GM04503 (cell line): ENCODE measurements at places on chromosomes 5 and 9.

DNA sequence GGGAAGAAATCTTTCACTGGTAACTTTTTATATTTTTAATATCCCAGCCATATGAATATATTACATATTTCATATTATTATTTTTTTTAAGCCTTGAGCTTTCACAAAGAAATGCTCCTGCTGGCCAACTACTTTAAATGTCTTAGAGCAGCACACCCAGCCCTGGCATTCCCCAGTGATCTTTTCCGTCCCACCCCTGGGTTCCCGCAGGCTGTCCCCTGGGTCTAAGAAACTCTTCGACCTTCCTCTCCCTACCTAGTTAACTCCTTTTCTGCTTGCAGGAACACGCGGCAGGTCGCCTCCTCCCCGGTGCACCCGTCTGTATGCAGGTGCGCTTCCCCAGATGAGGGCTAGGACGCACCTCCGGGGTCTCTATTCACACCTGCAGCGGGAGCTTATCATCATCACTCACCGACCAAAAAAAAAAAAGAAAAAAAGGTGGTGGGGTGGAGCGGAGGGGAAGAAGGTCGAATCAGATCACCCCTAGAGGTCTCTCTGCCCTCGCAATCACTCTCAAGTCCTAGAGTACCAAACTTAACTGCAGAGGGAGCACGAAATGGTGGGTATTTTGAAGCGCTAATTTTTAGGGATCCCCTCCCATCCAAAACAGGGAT lies 696 bp downstream of the ZFP62 start:
- DNase-seq = no peak

DNA sequence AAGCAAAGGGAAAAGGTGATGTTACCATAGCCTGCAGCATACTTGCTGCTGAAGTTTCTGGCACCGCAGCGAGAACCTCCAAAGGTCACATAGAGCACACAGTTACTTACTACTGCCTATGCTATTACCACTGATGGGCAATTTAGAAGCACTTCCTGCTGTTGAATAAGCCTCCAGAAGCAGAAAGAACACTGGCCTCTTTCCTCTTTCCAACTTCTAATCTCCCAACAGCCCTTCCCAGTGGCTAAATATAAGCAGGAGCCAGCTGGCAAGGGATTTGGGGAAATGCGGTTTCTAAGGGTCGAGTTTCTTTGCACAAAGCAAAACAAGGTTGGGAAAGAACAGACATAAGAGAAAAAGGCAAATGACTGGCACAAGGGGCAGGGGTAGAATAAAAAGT lies 669.2 kb upstream of the ACO1 start:
- no peak for DNase-seq

DNA sequence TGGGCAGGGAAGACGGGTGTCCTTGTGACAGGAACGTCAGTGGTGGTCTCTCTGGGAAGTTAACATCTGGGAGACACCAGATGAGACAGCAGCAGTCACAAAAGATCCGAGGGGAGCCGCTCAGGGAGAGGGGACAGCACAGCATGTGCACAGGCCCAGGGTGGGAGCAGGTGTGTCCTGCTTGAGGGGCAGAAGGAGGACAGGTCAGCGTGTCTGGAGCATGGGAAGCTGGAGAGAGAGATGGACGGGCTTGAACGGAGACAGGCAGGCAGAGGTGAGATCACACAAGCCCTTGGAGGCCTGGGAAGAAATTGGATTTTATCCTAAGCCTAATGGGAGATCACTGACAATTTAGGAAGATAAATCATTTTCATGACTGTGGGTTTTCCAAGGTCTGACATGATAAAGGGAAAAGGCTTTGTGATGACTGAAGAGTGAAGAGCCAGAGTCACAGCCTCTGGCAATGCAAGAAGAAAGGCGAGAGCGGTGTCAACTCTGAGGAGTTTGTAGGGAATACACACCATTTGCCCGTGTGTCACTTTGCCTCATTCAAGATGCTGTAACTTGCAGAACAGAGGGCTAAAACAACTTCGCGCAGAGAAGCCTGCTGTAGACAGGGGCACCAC lies 88.3 kb downstream of the FSTL4 start:
- DNase-seq = no peak

GRCh38 chr9:119792242-119792641 lies 423.0 kb upstream of the BRINP1 start:
- DNase-seq = no peak

DNA sequence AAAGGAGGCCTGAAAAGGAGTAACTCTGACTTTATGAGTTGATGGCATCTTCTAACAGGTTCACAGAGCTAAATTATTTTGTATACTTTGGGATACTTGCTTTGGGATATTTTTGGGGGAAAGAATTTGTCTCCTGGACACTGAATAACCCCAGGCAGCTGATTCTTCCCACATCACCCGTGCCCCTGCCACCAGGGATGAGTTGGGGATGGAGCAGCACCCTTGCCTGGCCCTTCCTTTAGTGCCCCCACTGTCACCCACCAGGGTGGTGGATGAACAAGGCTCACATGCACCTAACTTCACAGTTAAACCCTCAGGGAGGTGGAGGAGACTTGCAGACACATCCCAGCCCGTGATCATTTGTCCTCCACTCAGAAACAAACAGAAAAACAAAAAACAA lies 2.3 kb upstream of the ADAMTS2 start:
- no peak for DNase-seq

DNA sequence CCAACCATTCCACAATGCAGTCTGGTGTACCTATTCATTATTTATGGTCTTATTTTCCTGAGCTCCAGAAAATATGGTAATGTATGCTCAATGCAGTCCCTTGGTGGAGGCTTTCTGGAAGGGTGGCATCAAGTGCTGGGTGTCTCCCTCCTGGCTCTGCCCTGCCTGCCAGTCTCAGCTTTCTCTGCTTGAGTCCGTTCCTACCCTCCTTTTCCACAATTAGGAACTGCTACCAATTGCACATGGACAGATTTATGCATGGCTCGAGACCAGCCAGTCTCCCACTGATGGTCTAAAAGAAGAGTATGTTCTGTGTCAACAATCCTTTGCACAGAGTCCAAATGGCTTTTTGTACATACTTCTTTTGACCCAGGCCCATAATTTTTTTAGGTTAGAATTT lies 189.8 kb downstream of the TLE1 start:
- DNase-seq = no peak

DNA sequence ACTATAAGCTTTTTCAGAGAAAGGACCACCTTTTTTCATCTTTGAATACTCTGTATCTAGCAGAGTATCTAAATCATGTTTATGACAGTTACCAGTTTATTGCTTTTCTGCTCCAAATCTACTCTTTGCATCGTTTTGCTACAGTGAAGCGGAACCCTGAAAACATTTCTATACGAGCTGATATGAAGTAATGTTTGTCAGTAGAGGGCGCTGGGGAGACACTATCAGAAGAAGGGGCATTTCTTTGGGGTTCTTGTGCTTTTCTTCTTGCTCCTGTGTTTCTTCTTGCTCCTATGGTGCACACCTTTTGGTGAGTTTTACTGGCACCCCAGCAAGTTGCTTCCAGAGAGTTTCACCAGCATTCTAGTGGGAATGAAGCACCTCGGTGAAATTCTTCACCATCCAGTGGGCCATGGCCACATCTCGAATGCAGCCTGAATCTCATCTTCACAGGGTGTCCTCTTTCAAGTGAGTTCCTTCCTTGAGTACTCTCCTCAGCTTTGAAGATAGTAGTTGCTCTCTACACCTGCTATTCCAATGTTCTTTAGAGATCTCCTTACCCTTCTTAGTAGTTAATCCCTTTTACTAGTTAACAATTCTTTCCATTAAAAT lies 98.4 kb downstream of the FGF1 start:
- no peak for DNase-seq

DNA sequence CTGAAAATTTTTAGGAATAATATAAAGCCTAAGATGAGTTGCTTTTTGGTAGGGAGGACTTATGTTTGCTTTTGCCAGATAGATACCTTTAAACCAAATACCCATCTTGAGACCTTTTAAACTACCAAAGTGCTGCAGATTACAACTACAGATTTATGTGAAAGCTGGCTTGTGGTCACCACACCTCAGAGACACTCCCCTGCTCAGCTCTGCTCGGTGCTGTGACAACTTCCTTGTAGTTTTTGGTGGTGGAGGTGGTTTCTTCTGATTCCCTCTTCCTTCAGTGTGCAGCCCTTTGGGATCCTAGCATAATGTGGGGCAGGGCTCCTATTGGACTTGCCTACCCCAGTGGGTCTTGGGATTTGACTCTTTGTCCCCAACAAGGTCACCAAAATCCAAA lies 29.2 kb downstream of the GARNL3 start:
- DNase-seq = no peak

DNA sequence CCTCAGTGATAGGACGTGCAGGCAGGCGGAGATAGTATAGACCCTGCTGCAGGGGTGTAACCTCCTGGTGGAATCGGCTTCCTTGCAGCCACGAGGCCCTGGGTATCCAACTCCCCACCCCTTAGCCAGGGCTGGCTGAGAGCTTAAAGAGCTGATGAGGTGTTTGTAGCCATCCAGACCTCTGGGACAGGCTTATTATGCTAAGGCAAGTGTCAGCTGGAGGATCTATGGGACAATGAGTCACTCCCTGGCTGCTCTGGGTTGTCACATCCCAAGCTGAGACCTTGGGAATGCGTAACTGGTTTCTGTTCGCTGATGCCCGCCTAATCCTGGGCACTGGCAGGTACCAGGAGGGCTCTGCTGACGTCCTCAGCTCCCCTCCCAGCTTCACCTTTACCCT lies 38.9 kb downstream of the DAB2IP start:
- DNase-seq = no peak

DNA sequence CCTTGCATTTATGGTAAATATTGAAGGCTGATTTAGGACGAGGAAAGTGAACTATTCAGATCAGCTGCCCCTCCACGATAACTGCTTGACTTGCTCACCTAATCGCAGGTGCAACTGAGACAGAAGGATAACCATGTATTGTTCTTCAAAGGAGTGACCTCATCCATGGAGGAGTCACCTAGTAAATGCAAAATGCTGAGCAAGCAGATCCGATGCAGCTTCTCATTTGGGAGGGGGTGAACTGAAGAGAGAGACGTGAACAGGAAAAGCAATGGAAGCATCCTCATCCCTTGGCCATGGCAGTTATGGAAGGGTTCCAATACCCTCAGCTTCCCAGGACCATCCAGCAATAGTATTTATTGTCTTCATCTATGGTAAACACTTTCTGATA lies 47.5 kb downstream of the RASGRF2 start:
- no peak for DNase-seq

- no peak for DNase-seq
Observed at GRCh38 chr9:134208310-134208841, 44.0 kb upstream of the RNU6ATAC start.

DNA sequence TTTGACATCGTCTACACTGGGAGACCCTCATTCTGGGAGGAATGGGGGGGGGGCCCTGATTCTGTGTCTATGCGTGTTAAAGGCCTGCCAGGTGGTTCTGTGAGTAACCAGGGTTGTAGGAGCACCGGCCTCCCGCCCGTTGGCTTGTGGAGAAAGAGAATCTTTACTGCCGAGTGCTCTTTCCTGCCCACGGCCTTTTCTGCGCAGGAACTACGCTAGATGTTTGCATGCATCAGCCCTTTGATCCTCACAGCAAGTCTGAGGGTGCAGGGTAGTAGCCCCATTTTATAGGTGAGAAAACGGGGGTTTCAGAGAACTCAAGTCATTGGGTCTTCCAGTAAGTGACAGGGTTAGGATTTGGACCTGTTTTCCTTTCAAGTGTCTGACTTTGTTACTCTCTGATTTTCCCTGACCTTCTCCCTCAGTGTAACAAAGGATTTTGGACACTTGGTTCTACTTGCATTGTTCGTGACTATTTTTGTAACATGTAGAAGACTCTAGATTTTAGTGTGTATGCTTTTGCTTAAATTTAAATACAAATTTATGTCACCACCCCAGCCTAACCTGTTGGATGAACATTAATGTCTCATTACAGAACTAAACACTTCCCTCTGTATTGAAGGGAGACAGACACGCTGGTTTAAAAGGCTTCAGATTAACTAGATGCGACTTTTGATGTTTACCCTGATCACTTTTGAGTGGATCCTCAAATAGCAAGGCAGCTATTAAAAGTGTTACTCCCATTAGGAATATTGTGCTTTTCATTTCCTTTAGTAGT lies 22.0 kb downstream of the MAST4 start:
- DNase-seq = no peak

DNA sequence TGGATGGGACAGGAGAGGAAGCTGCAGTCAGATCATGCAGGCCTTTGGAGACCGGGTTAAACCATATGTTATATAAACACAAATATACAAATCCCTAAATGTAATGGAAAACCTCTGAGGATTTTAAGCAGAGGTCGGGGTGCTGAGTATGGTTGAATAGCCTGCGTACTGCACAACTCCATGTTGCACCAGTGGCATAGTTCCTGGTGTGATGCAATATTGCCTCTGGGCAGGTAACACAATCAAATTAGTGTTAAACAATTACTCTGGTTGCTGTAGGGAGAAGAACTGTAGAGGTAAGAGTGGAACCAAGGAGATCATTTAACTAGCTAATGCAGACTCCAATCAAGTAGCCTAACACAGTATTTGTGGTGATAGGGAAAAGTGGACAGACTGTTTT lies 21.3 kb upstream of the RNF145 start:
- DNase-seq = no peak

DNA sequence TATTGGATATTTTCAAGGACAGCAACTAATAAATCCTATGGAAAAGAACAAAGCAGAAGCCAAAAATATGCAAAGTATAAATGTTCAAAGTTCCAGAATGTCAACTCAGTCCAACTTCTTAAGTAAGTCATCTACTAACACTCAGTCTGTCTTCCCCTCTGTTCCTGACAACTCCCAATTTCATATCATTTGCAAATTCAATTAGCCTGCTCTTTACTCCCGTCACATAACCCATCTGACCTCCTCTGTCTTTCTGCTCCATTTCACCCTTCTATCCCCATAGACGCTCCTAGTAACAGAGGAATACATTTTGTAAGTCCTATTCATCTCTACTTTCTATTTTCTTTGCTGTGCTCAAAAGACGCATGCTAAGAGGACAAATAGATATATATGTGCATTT lies 659.8 kb upstream of the MEF2C start:
- DNase-seq = no peak

- no peak for DNase-seq
Observed at GRCh38 chr5:87729781-87730180, 317.1 kb upstream of the CCNH start.

GRCh38 chr5:145975361-145976066 lies 39.1 kb downstream of the SH3RF2 start:
- DNase-seq = no peak

GRCh38 chr5:33433303-33434240 lies 7.2 kb upstream of the TARS1 start:
- no peak for DNase-seq

DNA sequence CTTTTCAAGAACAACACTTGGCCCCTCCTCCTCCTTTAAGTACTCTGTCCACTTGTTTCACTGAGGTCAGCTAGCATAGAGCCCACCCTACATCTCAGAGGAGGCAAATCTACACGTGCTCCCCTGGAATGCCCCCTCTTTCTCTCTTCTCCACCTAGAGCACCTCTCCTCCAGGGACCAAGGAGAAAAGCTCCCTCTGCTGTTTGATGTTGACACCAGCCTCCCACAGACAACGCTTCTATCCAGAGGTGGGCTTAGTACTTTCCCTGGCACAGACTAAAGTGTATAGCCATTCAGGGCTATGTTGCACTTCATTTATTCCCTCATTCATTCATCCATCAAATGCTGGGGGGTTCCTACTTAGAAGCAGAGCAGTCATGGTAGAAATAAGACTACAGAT lies 68.2 kb upstream of the TAF1L start:
- no peak for DNase-seq

GRCh38 chr9:81072758-81073157 lies 616.6 kb downstream of the TLE1 start:
- no peak for DNase-seq

- no peak for DNase-seq
Observed at GRCh38 chr9:70945301-70945700, 176.1 kb downstream of the TRPM3 start.
